ENCODE measurements at places on chromosomes 2 and 18. TPM values are rescaled to one million over a fixed set of nuclear protein-coding genes. Genes with fewer than 3 reads are reported as not detected.

TEX44 gene
- 84.4 TPM for total RNA-seq

ATP8B1 gene
- total RNA-seq = 1.6 TPM

LIMS2 gene
- total RNA-seq = 19.3 TPM

RAB17 gene
- 3.2 TPM for total RNA-seq

WDR35 gene
- total RNA-seq = 18.5 TPM

RAB6D gene
- total RNA-seq = 1.7 TPM

EPG5 gene
- 55.7 TPM for total RNA-seq

MRO gene
- total RNA-seq = 87.4 TPM

TXNDC2 gene
- total RNA-seq = 15.3 TPM

ALPG gene
- total RNA-seq = 0.93 TPM

ST8SIA5 gene
- total RNA-seq = 1.6 TPM
